ENCODE measurements at places on chromosomes 1 and 21.

DNA sequence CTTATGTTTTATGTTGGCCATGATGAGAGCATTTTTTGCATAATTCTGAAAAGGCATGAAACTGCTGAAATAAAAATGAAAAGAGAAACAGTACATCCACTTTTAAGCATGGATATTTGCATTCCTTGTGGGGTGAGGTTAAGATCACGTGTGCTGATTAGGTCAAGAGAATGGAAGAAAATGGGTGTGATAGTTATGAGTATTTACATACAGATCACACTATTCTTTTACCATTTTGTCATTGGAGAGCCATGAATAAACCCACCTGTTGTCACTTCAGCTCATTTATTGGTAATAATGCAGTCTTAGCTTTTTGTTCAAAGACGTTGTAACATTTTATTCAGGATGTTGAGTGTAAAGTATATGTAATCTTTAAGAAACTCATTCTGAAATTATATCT, 153.2 kb downstream of the NOS1AP start:
- no peak for DNase-seq

- DNase-seq, result peak; percentile 95
Observed at GRCh38 chr1:11790880-11791715, 14.7 kb downstream of the MTHFR start.

DNA sequence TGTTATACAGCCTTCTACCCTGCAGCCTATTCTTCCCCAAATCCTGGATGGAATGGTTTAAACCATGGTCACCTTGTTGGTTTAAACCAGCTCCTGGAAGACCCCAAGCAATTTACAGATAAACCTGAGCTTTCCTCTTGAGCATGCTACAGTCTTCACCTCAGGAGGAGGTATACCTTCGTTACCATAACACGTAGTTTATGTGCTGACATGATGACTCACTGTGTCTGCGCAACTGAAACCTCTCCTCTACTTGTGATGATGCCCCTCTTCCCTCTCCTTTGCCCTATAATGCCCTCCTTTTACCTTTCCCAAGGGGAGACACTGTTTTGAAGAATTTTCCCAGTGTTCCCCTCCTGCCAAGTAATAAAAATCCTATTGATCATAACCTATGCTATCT, 457.3 kb upstream of the RGS18 start:
- no peak for DNase-seq

DNA sequence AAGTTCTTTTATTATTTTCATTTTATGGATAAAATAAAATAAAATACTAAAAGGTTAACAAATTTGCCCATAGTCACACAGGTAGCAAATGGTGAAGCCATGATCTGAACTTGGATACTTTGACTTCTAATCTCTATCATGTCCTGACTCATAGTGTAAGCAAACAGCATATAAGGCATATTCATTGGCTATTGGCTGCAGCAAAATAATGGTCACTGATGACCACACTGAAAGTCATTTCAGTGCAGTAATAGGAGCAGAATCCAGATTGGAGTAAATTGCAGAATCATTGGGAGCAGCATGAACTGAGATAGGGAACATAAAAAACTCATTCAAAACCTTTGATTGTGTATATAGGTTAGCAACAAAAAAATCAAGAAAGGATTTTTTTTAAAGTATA, 262.9 kb downstream of the PLA2G4A start:
- peak; percentile 15 for DNase-seq

Measured in EH (cell line).